ENCODE measurements at places on chromosomes 6 and 20.
A peak's percentile ranks its signal among the peaks of the same experiment; 100 is the strongest.

- no peak for DNase-seq
Observed at GRCh38 chr6:47792216-47792733, 10.4 kb downstream of the OPN5 start.

GRCh38 chr20:24984961-24985640, 7.5 kb downstream of the APMAP start:
- DNase-seq = no peak

DNA sequence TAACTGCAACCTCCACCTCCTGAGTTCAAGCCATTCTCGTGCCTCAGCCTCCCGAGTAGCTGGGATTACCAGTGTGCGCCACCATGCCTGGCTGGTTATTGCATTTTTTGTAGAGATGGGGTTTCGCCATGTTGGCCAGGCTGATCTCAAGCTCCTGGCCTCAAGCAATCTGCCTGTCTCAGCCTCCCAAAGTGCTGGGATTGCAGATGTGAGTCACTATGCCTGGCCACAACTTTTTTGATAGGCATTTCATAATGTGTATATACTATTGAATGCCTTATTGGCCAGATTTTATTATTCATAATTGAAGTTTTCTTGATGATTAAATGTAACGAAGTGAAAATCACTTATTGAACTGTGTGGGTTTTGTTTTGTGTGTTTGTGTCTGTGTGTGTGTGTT, 27.9 kb downstream of the FIG4 start:
- DNase-seq = no peak

DNA sequence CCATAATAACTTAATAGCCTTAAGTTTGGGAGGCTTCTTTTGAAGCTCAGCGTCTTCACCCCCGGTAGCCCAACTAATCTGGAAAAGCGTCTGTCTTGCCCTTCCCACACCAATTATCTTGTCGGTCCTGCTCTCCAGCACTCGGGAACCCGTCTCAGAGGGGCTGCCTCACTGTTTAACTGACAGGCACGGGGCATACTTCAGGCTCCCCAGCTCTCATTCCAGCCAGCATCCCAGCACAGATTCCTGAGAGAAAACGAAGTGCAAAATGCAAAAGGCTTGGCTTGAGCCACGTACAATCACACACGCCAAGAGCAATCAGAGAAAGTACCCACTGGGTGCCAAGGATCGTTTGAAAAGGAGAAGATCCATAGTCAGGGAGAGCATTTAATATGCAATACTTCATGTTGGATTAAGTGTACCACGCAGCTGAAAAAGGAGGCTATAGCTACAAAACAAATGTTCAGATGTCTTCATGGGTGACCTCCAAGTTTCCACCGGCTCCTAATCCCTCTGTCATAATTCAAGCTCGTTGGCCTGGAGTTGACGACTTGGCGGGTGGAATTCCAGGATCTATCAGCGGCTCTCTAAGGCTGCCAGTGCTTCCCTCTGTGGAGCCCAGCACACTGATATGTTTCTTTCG, 53.7 kb upstream of the STX16 start:
- no peak for DNase-seq

- no peak for DNase-seq
Observed at GRCh38 chr6:139778688-139779087, 404.2 kb upstream of the CITED2 start.

- DNase-seq = no peak
Observed at GRCh38 chr6:47934023-47934422, 152.2 kb downstream of the OPN5 start.

- no peak for DNase-seq
Observed at GRCh38 chr6:692356-692851, 535 bp downstream of the EXOC2 start.

- peak; percentile 68 for DNase-seq
Observed at GRCh38 chr6:95203153-95203754, 374.1 kb upstream of the MANEA start.
